Breast epithelium (tissue), 4 donors: ENCODE measurements at places on chromosomes 2 and 18. TPM values are rescaled to one million over a fixed set of nuclear protein-coding genes. Genes with fewer than 3 reads are reported as not detected.

DNA sequence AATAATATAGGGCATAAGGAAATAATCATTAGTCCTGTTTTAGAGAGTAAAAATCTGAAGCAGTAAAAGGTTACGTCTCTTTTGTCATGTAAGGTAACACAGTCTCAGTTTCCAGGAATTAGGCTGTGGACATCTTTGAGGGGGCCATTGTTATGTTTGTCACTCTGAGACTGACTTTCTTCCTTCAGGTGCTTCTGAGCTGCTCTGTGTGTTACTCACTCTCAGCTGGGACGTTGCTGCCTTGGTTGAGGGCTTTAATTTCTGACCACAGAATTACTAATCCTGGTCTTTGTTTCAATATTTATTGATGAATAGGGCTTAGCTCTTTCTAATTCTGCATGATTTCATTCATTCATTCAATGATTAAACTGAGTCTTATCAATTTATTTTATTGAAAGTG is 55.9 kb upstream of the SLC38A11 start:
- no peak for DNase-seq

DNA sequence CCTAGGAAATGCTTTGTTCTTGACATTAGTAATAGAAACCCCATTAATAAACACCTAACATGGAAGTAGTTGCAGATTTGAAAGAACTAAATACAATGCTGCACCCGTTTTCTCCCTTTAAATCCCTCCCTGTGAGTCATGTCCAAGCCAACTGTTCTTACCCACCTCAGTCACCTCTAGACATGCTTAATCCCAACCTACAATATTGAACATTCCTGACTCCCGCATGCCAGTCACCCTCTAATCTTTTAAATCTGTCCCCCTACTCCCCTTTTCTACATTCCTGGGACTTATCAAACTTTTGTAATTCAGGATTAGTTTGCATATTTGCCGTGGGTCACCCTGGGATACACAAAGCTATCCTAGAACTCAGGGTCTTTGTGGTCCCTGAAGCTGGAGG is 374.6 kb downstream of the IRS1 start:
- no peak for DNase-seq

GRCh38 chr2:161237392-161238264 is 70.6 kb upstream of the PSMD14 start:
- no peak for DNase-seq

GRCh38 chr2:107334306-107334705 is 448.3 kb upstream of the ST6GAL2 start:
- no peak for DNase-seq

DNA sequence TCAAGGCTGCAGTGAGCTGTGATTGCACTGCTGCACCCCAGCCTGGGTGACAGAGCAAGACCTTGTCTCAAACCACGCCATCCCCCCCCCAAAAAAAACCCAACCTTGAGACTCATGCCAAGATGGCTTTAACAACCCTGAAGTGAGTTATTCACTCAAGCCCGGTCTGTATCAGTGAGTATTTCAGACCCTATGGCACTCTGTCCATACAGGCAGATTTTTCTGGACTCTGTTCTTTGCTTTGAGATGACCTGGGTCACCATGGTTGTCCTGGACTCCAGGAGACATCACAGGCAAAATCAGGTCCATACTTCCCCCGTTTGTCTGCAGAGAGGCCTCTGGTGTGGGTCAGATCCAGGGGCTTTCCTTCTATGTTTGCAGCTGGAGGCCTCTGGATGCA is 91.7 kb downstream of the TGOLN2 start:
- no peak for DNase-seq

GRCh38 chr2:105177008-105177407 is 64.5 kb upstream of the GPR45 start:
- DNase-seq, result no peak

DNA sequence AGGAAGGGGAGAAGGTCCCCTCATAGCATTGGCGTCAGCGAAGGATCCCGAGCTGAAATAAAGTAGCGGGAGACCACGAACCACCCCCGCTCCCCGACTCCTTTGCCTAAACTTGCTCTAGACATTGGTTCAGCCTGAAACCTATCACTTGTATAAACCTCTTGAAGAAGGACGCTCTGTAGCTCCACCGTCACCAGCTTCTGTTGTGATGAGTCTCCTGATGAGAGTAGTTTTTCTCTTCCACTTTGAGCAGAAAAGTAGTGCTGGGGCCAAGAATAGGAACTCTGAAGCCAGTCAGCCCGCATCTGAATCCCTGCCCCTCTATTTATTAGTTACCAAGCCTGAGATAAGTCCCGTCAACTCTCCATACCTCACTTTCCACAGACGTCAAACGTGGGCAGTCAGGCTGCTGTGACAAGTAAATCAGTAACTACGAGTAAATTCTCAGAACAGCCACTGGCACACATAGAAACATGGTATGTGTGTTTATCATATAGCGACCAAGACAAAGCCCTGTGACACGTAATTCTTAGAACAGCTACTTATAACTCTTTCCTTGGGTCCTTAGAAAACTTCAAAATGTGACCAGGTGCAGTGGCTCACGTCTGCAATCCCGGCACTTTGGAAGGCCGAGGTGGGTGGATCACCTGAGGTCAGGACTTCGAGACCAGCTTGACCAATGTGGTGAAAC is 61.7 kb downstream of the CD226 start:
- DNase-seq, result no peak

DNA sequence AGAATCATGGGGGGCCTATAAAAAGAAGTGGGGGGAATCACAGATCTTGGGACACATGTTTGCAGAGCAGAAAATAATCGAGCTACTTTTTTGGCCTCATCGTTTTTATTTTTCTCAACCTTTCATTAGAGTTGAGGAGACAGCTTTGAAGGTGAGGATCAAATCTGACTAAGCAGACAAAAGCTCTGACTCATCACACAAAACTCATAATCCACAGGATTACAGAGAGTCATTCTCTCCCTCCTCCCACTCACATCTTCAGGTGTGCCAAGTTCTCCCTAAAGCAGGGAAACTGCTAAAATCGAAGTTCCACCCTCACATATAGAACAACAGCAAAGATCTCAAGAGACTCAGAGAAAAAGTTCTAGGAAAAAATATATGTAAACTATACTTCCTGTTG is 15.6 kb downstream of the BAZ2B start:
- no peak for DNase-seq

GRCh38 chr18:75154259-75154658 is 54.7 kb downstream of the PTGR3 start:
- DNase-seq, result no peak

DNA sequence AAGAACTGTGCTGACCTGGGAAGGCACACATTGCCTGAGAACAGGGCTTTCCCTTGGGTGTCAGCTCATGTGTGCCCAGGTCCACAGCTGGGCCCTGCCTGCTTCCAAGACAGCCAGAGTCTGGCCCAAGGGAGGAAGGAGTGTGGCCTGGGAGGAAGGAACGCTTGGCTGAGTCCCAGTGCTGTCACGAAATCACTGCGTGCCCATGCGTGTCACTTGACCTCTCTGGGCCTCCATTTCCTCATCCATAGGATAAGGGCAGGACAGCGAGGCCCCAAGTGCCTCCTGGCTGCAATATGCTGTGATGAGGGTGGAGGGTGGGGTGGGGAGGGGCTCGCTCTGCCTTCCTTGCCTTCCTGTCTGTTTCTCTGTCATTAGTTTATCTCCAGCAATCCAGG is 642 bp upstream of the KCNK3 start:
- no peak for DNase-seq

GRCh38 chr18:52391810-52392559 is 52.0 kb downstream of the DCC start:
- DNase-seq, result no peak

DNA sequence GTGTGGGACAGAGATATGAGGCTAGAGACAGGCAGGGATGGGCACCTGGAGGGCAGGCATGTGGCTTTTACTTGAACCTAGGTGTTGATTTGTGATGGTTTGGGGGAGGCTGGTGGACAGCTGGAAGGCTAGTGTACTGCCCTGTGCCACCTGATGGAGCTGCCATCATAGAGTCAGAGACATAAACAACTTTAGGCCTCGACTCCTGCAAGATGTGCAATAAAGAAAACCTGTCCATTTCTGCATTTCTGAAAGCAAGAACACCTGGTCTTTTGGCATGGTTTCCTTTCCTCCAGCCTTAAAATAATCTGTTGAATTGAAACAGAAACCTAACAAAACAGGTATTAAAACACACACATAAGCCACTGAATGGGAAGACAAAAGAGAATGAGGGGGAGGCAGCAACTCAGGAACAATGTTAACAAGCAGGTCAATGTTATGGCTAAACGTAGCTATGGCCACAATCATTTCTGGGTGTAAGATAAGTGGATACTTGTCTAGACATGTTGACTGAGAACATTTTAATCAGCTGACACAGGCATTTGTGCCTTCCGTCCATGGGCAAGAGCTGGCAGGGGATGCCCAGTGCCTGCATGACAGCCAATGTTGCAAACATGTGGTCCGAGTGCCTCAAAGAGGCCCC is 87.8 kb downstream of the KCTD1 start:
- no peak for DNase-seq

- no peak for DNase-seq
Observed at GRCh38 chr2:54052825-54053718, 62.3 kb upstream of the ACYP2 start.

GRCh38 chr2:156346731-156347130 is 14.2 kb upstream of the NR4A2 start:
- no peak for DNase-seq

DNA sequence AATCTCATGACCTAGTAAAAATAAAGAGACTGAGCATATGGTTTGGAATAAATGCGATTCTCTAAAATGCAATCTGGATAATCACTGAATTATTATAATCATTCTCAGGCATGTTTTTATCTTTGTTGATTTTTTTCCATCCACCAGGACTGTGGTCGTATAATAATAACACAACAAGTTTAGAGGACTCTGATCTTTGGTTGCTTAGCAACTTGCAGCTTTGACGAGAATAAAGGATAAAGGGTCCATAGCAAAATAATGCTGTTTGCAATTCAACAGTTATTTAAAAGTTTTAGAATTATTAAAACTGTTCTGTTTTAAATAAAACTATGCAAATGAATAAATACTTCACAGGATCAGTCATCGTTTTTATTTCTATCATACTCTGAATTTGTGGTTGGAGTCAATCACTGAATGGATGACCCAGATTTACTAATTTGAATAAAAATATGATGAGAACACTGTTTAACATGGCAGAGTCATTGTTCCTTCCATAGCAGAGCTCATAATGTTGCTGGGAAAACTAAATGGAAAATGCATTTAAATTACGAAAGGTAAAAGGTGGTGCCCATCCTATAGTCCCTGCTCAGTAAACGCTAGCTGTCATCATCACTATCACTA is 29.3 kb downstream of the DNER start:
- DNase-seq, result no peak

- DNase-seq, result no peak
Observed at GRCh38 chr2:203748331-203749126, 42.1 kb downstream of the CD28 start.

GRCh38 chr2:65464604-65465003 is 32.2 kb upstream of the SPRED2 start:
- no peak for DNase-seq

DNA sequence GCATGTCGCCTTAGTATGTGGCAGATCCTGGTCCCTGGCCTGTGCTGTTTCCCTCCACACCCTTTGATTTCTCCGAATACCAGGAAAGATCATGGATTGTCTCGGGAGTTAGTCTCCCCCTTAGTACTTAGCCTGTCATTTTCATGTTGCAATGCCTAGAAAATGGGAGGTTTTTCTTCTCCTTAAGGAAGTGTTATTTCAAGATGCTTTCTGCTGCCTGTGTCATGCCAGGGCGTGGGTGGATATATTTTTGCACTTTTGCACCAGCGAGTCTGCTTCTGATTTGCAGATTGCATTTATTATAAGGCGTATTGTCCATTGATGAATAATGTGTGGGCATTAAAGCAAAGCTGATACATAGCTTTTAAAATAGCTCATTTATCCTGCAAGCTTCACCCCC is 223.5 kb downstream of the NEDD4L start:
- no peak for DNase-seq

DNA sequence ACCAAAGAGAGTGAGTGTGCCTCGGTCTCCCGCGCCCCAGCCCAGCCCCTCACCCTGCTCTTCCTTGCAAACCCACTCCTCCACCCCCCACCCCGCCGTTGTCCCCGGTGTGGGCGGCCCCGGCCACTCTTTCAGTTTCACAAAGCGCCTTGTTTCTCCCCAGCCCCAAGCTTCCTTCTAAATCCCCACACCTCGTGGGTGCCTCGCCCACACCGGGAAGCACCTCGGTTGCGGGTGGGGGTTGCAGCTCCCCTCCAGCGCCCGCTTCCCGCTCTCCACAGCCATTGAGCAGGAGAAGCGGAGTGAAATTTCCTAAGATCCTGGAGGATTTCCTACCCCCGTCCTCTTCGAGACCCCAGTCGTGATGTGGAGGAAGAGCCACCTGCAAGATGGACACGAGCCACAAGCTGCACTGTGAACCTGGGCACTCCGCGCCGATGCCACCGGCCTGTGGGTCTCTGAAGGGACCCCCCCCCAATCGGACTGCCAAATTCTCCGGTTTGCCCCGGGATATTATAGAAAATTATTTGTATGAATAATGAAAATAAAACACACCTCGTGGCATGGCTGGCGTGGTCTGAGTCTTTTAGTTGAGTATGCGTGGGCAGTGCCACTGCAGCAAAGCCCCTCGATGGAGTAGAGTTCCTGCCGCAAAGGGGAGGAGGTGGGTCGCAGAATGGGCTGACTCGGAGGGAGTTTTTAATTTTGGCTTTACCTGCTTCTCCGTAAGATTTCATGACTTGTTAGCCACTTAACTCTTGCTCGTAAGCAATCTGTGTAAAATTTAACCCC is 848 bp downstream of the TMSB10 start:
- DNase-seq, result no peak

Gene CTAGE1
- not detected for total RNA-seq

Gene PRLH
- total RNA-seq, result not detected

Gene PRKAG3
- total RNA-seq, result not detected

Gene C1QL2
- 0.66 TPM for total RNA-seq

Gene SERPINB13
- not detected for total RNA-seq

Gene C2orf80
- total RNA-seq, result not detected

Gene SLC35F6
- total RNA-seq, result 55.1 TPM

Gene DSC3
- total RNA-seq, result not detected

Gene BCL2L11
- 42.6 TPM for total RNA-seq

Gene ESPNL
- total RNA-seq, result 0.64 TPM
